ENCODE measurements at places on chromosomes 12 and 14.

DNA sequence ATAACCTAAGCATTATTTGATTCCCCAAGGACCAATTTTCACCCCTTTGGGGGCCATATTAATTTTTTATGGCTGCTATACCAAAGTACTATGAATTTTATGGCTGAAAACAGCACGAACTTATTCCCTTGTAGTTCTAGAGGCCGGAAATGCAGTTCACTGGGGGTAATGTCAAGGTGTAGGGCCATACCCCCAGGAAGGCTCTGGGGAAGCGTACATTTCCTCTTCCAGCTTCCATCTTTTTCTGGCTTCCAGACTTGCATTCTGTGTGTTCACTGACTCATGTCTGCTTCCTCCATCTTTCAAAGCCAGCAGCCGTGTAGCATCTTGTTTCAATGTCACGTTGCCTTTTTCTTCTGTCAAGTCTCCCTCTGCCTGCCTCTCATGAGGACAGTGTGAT, 133.5 kb downstream of the BICD1 start:
- DNase-seq = no peak

GRCh38 chr14:68651075-68651474, 141.8 kb downstream of the ZFP36L1 start:
- no peak for DNase-seq

DNA sequence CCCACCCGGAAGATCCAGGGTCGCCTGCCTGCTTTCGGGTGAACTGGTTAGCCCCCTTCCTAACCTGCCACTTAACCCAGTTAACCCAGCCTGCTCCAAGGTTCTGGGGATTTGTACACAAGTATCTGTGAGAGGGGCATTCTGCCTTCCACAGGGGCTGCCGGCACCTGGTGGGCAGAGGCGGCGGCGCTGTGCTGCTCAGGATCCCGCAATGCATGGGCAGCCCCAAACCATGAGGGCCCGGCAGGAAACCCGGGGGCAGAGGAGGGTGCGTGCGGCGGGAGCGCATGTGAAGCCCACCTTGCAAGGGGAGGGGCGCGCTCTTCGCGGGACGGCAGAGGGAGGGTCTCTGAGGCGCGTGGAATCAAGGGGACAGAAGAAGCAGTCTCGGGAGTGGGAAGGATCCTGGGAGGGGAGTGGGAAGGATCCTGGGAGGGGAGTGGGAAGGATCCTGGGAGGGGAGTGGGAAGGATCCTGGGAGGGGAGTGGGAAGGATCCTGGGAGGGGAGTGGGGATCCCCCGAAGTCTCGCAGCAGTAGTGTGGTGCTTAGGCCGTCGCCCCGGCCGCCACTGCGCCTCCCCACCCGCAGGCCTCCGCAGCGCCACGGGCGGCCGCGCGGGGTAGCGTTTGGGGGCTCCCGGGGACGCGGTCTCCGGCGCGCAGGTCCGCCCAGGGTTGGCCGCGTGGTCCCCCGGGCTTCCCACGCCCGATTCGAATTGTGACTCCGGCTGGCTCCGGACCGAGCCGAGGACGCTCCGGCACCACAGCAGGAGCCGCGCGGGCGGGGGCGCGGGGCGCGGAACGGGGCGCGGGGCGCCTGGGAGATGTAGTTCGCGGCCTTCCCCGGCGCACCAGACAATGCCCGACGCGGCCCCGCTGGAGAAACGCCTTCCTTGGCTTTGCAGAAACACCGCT, 4.9 kb upstream of the MTA1 start:
- DNase-seq = peak; percentile 55

GRCh38 chr12:117453961-117454360, 92.5 kb upstream of the NOS1 start:
- no peak for DNase-seq

DNA sequence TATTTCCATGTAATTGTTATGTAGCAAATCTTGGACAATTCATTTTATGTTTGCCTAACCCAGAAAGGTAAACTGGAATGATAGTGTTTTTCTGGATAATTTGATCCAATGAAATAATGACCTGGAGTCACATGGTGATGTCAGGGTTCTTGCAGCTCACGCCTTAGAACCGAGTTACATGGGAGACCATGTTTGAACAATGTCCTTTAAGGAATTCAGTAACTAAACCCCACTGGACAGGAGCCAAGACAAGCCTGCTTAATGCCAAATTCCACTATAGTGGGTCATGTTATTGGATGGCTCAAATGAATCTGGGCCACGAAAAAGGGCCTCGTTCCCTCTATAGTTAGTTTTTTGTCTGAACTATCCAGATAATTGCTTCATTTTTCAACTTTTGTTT, 255.8 kb upstream of the HMGA2 start:
- DNase-seq = no peak

Data from CD4-positive, alpha-beta T cell treated with Interleukin-4 for 1 hour (primary cell).